ENCODE measurements at places on chromosomes 5 and 9.

DNA sequence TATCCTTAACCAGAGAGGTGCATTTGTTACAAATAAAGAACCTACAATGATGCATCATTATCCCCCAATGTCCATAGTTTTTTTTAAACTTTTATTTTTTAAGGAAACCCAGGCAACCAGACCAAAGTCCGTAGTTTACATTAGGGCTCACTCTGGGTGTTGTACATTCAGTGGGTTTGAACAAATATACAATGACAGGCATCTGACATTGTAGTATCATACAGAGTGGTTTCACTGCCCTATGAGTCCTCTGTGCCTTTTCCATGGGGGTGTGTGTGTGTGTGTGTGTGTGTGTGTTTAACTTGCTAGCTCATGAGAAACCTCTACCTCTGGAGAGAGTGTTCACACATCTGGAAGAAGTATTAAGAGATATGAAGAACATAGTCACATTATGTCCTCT lies 141.5 kb downstream of the KDM4C start:
- DNase-seq: no peak

GRCh38 chr5:16922430-16922829 lies 13.7 kb downstream of the MYO10 start:
- no peak for DNase-seq

DNA sequence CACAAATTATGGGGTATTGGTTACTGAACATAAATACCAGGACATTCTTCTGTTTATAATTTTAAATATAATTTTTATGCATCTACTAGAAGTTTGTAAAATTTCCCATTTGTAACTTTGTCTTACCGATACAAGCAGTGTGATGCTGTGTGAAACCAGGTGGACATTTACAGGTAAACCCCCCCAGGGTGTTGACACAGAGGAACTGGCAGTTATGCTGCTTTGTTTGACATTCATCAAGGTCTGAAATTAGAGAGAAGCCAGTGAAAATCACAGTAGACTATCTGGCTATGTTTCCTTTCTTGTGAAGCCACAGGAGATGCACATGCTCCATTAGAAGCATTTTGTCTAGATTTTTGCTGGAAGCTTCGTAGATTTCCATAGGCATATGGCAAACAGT lies 190.9 kb downstream of the SLC12A2 start:
- no peak for DNase-seq

DNA sequence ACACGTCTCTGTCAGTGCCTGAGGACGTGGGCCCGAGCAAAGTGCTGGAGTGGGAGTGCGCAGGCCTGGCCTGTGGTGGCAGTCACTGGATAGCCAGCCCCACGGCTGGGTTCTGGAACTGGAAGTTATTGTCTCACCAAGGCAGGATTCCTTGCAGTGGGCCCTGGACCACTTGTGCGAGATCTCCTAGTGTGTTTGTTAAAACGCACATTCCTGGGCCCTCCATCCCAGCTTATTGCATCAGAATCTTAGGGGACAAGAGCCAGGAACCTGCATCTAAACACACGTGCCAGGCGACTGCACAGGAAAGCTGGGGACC lies 26.9 kb downstream of the PTPA start:
- no peak for DNase-seq

- DNase-seq: no peak
Measured at GRCh38 chr5:143790457-143791112, 21.4 kb upstream of the HMHB1 start.

DNA sequence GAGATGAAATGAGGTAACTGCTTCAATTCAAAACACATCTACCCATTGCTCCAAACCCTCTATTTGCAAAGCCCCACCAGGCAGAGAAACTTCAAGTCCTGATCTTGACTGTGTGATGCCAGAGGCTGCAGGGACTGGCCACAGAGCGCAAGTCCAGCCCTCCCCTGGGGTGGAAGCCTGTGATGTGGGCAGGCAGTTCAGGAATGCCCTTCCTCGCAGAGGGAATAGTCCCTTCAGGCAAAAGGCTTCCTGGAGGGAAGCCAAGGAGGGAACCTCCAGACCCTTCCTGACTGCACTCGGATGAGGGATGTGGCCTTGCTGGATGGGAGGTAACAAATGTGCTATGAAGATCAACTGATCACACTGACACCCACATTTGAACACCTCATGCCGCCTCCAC lies 131.2 kb downstream of the SLIT3 start:
- no peak for DNase-seq

DNA sequence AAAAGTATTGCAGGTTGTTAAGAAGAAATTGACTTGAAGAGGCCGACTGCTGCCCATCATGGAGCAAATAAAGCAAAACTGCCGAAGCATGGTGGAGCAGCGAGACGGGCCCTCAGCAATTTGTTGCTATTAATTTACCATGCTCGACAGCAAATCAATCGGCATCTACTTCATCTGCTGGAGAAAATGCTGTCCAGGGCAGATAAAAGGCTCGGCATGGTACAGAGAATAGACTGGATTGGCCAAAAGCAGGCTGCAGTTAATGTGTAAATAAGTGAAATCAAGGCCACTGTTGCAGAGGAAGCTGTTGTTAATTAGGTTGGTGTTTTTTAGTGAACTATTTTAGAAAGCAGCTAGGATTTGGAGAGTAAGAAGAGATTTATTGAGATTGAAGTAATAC lies 8.3 kb downstream of the TLE4 start:
- DNase-seq: no peak

GRCh38 chr9:135009794-135010585 lies 77.5 kb upstream of the OLFM1 start:
- DNase-seq: no peak

- no peak for DNase-seq
Measured at GRCh38 chr5:79875230-79875629, 115.8 kb downstream of the MTX3 start.

GRCh38 chr9:126058011-126058531 lies 268.6 kb upstream of the MVB12B start:
- no peak for DNase-seq

DNA sequence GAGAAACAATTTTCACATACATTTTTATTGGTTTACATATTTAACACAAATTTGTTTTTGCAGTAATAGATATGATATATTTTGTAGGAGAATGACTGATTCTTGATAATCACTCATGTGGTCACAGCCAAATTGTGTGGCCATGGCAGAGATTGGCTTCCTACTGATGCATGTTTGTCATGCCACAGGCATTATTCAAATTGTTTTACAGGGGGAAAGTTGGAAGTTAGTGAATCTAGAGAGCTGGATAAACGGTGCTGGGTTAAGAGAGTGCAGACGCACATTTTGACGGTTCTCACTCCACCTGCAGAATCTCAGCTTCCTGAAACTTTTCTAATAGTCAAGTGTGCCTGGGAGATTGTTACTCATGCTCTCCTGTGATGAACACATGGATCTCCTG lies 91.1 kb upstream of the FBN2 start:
- DNase-seq: no peak

DNA sequence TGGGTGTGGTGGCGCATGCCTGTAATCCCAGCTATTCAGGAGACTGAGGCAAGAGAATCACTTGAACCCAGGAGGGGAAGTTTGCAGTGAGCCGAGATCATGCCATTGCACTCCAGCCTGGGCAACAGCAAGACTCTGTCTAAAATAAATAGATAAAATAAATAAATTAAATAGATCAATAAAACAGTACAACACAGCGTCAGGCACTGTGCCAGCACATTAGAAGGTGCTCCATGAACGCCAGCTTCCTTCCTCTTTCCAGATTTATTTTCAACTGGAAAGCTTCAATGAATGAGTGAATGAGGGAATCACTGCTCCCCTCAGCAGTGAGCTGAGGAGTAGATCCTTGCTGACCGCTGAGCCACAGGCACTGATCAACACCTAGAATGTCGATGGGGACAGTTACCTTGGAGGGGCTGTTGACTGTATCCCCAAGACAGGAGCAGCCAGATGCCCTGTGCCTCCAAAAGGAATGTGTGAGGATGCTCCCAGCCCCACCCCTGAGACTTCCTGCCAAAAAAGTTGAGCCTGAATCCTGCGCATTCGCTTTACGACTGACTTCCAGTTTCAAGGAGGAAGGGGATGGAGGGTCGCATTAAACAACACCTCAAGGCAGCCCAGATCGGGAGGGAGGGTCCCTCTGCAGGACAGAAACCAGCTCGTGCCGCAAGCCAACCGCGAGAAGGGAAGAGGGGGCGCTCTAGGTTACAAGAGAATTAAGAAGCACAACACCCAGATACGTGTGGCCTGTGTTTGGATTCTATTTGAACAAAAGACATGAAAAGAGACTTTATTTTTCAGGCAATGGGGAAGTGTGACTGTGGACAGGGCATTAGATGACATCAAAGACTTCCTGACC lies 54.0 kb upstream of the CNOT6 start:
- DNase-seq: no peak
